WERI-Rb-1 (cell line): ENCODE measurements at places on chromosomes 7 and 10.

GRCh38 chr10:14578060-14578952 lies 196.4 kb downstream of the FAM107B start:
- DNase-seq: no peak

GRCh38 chr10:22657566-22658225 lies 56.7 kb downstream of the PIP4K2A start:
- DNase-seq: no peak

DNA sequence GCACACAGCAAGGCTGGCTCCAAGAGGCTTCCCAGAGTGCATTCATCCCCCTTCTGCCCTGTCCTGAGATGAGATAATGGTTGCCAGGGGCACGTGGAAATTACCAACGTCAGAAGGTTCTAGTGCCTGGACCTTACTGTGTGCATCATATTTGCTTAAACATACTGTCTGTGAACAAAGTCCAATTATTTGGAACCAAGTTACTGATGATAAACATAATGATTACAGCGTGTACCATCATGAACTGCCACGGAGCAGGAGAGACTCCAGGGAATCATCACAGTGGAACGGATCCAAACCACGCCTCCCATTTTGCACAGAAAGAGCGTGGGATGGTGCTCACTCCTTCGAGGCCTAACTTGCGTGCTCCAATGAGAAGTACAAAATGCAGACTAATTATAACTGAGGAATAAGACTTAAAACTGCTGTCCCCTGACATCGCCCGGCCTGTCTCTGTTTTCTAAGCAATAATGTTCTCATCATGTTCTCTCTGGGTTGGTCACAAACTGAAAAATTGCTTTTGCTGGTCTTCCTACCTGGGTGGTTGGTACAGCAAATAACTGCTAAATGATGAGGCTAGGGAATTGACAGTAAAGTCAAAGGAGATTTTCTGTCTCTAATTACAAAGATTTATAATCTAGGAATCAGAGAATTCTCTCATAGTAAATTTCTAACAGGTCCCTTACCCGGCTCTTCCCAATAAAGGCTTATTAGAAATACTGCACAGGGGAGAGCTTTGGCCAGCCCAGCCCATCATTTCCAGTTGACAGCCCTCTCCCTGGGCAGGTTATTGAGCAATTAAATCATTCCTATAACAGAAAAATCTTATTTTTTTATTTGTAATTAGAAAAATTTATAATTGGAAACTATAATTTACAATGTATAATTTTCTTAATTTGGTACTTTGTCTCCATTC lies 182.2 kb downstream of the CAMK1D start:
- DNase-seq: no peak

DNA sequence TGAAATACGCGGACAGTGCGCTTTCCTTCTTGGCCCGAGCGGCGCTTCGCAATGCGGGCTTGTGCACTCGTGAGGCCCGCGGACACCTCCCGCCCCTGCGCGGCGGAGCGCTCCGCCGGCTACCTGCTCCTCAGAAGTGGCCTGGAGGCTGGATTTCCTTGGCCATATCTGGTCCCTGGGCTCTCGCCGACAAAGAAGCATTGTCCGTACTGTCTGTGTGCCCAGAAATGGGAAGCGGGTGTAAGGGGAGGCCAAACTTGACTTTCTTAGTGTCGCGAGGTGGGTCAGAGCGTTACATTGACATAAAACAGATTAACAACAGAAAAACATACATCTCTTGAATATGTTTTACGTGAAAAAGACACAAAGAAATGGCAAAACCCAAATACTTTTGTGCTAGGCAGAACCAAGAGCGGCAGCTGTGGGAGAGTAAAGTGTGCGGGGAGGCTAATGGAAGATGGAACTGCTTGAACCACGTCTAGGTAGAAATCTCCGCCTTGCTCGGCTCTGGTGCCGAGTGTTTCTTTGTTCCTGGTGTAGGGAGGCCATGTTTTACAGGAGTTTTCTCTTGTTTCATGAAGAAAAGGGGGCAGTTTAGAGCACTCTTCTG lies 1.4 kb downstream of the LANCL2 start:
- peak; percentile 12 for DNase-seq

DNA sequence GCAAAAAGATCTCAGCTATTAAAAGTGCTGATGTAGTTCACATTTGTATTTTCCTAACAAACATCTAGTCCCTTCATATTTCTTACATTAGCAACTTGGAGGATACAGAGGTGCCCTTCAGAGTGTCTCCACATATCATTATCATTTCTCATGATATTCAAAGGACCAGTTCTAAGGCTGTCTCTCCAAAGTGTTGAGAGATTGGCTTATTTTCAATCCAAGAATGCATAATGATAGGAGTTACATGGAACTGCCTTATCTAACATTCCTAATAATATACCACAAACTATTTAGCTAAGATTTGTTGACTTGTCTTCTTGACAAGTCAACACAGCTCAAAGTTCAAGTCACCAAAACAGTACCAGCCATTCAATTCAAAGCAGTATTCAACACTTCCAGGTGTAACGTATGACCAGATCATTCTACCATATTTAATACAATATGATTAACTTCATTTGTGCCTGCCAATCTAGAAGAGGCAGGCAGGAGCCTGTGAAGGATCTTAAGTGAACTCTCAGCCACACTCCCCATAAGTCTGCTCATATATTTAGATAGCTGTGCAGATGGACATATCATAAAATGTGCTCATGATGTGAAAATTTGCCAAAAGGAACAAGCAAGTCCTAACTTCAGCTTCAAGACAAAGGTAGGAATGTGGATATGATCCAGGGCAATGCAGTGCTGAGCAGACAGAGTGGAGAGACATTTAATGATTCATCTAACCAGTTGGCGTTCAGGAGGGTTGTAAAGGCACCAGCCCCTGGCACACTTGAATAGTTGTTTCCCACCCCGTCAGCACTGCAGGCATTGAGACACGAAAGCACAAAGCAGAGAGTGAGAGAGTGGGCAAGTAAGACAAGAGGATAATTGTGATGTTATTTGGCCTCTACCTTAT lies 108.3 kb downstream of the MTERF1 start:
- DNase-seq: no peak

- DNase-seq: no peak
These were observed 15.8 kb downstream of the TSPAN12 start for GRCh38 chr7:120842121-120842621.

- no peak for DNase-seq
These were observed 55.2 kb upstream of the RAB18 start for GRCh38 chr10:27448921-27449320.

DNA sequence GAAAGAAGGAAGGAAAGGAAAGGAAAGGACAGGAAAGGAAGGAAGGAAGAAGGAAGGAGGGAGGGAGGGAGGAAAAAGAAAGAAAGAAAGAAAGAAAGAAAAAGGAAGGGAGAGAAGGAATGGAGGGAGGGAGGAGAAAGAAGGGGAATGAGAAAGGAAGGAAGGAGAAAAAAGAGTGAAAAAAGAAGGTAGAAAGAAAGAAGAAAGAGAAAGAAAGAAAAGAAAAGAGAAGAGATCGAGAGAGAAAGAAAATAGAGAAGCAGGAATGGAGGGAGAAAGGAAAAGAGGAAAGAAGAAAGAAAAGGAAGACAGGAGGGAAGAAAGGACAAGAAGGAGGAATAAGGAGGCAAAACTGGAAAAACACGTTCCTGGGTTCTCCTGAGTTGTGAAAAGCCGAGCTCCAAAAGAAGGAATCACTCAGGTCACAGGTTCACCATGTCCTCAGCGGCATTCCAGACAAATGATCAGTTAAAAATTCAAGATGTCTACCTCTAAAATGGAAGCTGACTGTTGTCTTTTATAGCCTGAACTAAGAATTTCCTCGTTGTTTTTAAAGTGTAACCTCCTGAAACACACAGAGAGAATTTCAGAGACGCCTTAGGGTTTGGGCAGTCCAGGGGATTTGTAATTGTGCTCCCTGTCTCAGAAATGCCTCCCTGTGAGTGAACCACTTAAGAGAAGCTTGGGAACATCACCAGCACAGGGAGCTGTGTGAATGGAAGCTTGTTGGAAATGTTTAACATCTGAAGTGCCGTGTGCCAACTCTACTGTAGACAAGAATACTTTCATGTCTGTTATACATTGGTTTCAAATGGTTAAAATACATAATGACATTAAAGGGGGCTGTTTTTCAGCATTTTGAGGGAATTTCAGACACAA lies 80.7 kb downstream of the INHBA start:
- DNase-seq: no peak

DNA sequence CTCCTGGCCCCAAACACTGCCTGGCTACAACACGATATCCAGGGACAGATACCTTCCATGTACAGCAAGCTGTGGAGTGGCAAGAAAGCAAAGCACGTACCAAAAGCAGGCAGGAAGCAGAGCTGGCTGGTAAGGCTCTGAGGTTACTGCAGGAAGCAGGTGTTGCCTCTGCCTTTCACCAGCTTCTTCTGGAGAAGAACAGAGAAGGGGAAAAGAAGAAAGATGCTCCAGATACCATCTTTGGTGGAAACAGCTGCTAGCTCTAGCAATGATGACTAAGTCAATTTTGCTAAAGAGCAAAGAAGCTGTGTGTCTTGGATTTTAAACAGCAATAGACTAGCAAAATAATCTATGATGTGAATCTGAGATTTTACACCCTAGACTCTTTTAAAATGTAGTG lies 34.9 kb upstream of the PRSS1 start:
- no peak for DNase-seq

DNA sequence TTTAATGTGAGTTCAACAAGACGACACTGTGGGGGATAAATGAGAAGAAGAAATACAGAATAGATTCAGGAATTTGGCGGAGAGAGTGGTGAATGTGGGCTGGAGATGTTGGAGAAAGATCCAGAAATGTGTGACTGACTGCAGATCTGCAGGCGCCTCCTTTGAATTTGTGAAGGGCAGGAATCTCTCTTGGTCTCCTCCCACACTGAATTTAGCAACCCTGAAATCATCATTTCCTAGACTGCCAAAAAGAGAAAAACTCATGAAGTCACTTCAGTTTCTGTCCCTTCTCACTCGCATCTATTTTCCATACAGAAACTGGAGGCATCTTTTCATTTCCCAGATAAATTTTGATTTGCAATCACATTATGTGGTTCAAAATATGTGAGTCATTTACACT lies 128.7 kb downstream of the GNAI1 start:
- DNase-seq: no peak
